Smooth muscle cell of the coronary artery (primary cell): ENCODE measurements at places on chromosomes 4 and X. TPM values are rescaled to one million over a fixed set of nuclear protein-coding genes. Genes with fewer than 3 reads are reported as not detected.

Gene STK32B
- 0.30 and 1.6 TPM in 2 replicates for total RNA-seq

Gene BEND4
- total RNA-seq = not detected in 2 replicates

Gene KLHL15
- 4.8 and 4.9 TPM in 2 replicates for total RNA-seq

Gene NPY1R
- under 0.01 and 0.12 TPM in 2 replicates for total RNA-seq

Gene PPP2R2C
- total RNA-seq = 0.08 TPM in 1 of 2 replicates, not detected in the other

Gene GAGE2A
- not detected in 2 replicates for total RNA-seq

Gene ADH5
- 175 and 393 TPM in 2 replicates for total RNA-seq

Gene GPR50
- not detected in 2 replicates for total RNA-seq

Gene VEGFC
- 8.9 and 27.3 TPM in 2 replicates for total RNA-seq

Gene TFE3
- 19.7 and 47.7 TPM in 2 replicates for total RNA-seq

Gene BEX4
- 4.1 and 19.4 TPM in 2 replicates for total RNA-seq

Gene NUP62CL
- not detected in 2 replicates for total RNA-seq

Gene HPGDS
- total RNA-seq = not detected in 2 replicates

Gene ENPP6
- total RNA-seq = not detected in 2 replicates
